Activated naive CD4-positive, alpha-beta T cell (primary cell): ENCODE measurements at places on chromosomes 3 and 15.

DNA sequence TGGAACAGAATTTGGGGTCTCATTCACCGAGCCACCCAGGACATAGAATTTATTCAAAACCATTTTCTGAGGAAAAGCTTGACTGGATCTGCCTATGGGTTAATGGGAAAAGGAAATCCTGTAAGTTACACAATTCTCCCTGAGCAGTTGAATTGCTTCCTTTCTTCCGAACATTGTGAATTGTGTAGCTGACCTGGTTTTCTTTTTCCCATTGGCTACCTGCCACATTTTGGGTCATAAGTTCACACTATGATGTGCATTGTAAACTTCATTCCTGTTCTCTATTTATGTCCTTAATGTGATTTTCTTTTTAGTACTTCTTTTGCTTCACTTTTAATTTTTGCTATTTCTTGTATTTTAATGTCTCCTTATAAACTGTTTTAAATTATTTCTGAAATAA is 386.0 kb upstream of the LRRC3B start:
- DNase-seq, result no peak

DNA sequence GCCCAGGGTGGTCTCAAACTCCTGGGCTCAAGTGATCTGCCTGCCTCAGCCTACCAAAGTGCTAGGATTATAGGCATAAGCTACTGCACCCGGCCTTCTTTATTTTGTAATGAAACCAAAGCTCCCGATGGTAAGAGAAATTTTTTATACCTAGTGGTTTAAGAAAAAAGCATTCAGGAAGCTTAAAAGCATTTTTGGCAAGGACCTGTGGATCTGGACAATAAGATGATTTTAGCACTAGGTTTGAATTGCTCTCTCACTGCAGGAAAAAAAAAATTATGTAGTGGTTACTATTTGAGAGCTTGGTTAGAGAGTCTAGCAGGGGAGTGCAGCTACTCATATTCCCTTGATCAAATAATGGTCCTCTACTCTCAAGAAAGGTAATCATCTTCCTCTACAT is 64.9 kb upstream of the PIK3R4 start:
- DNase-seq, result no peak

DNA sequence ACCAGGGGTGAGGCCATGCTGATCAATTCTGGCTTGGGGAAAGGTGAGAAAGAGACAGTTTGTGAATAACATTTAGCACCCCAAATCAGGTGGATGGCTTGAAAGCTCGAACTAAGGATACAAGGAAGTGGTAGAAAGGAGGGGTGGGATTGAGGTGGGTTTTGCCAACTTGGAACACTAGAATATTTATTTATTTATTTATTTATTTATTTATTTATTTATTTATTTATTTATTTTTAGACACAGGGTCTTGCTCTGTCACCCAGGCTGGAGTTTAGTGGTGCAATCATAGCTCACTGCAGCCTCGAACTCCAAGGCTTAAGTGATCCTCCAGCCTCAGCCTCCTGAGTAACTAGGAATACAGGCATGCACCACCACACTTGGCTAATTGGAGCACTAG is 31.0 kb upstream of the THSD4 start:
- DNase-seq, result no peak

DNA sequence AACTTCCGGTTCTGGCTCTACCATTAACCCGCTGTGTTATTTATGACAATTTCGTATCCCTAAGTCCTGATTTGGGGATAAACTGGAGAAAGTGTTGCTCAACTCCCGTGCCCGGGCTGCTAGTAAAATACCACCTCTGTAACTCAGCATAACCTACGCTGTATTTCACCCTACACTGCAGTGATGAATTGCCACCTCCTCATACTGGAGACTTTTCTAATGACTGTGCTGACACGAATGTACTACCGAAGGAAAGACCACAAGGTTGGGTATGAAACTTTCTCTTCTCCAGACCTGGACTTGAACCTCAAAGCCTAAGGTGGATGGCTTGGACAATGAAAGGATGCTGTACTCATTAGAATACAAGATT is 16.5 kb downstream of the SLC51A start:
- DNase-seq, result no peak

DNA sequence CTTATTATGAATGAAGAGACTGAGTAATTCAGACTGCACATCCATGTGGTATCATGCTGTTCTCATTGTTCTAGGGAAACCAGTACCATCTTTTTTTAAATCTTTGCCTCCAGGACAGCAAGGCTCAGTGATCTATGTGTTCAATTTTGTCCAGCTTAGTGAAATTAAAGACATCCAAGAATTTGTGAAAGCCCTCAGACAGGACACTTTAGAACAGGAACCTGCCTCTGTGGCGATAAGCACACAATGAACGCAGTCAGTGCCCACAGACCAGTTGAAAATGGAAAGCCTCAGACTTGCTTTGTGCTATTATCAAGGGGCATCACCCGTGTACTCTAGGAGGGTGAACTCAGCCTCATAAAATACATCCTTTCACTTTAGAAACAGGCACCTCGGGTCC is 20.1 kb downstream of the EID1 start:
- no peak for DNase-seq

- no peak for DNase-seq
These were observed 151.1 kb downstream of the IL20RB start for GRCh38 chr3:137108699-137109440.

GRCh38 chr3:52196977-52197376 is 983 bp upstream of the ALAS1 start:
- DNase-seq, result no peak

DNA sequence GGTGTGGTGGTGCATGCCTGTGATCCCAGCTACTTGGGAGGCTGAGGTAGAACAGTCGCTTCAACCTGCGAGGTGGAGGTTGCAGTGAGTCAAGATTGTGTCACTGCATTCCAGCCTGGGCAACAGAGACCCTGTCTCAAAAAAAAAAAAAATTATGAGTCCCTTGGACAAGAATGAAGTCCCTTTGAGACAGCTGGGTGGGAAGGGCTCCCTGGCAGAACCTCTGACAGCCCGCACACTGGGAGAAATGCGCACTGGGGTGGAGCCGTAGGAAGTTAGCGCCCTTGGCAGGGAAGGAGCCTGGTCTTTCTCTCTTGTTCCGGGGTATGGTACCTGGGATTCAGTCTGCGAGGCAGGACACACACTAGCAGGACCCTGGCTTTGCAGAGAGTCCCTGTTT is 51.4 kb downstream of the SLC30A4 start:
- no peak for DNase-seq
